ENCODE measurements at places on chromosomes 12 and 14. TPM values are rescaled to one million over a fixed set of nuclear protein-coding genes. Genes with fewer than 3 reads are reported as not detected.

GRCh38 chr12:24780697-24781368 lies 168.1 kb downstream of the BCAT1 start:
- H3K4me1 ChIP-seq: no peaks in the 10 kb centered on the region
- no peaks in the 10 kb centered on the region for H3K36me3 ChIP-seq
- no peaks in the 10 kb centered on the region for H3K27me3 ChIP-seq
- DNase-seq: no peak
- no peak overlapping the region for H3K27ac ChIP-seq
- no peak overlapping the region for H3K4me3 ChIP-seq

DNA sequence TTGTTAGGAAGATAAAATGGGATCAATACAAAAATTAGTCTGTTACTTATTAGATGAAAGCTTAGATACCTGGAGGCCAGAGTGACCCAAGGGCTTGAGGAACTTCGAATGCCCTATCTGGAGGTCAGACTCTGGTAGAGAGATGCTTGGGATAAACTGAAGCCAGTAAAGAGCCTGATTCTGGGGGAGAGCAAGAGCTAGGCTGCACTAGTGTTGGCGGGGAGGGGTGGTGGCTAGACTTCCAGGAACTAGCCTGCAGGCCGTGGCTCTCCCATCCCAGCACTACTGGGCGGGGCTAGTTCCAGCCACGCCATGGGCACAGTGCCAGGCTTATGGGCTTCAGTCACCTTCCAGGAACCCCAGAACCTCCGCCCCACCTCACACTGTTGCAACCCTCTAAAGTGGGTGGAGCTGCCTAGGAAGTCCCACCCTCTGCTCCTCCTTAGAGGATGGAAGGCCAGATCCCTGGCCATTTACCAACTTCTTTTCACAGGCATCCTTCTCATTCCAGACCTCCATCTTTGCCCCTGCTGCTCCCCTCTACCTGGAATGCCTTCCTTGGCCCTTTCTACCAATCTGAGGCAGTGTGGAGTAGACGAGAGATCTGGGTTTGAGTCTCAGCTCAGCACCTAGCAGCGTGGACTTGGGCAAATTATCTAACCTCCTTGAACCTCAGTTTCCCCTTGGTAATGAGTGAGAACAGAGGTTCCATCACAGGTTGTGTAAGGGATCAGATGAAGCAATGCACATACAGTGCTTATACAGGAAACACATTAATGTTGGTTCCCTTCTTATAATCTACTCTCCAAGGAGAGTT lies 6.3 kb upstream of the NFE2 start:
- no peaks in the 10 kb centered on the region for H3K4me1 ChIP-seq
- H3K4me3 ChIP-seq: no peak overlapping the region
- no peaks in the 10 kb centered on the region for H3K36me3 ChIP-seq
- H3K27ac ChIP-seq: no peak overlapping the region

CLEC1B gene
- not detected for polyA plus RNA-seq

FOXN4 gene
- not detected for polyA plus RNA-seq

PTPN21 gene
- 9.2 TPM for polyA plus RNA-seq

GRCh38 chr12:132414634-132415326 lies 75.2 kb upstream of the FBRSL1 start:
- H3K4me1 ChIP-seq: no peaks in the 10 kb centered on the region
- no peaks in the 10 kb centered on the region for H3K27me3 ChIP-seq
- no peak overlapping the region for H3K27ac ChIP-seq
- H3K4me3 ChIP-seq: no peak overlapping the region

- no peak for DNase-seq
- no peaks in the 10 kb centered on the region for H3K36me3 ChIP-seq
- H3K4me3 ChIP-seq: no peak overlapping the region
- H3K27me3 ChIP-seq: no peaks in the 10 kb centered on the region
These were observed 122.7 kb downstream of the C12orf42 start for GRCh38 chr12:103373088-103373523.

GRCh38 chr14:69241577-69241976 lies 18.4 kb upstream of the GALNT16 start:
- H3K4me3 ChIP-seq: no peak overlapping the region
- H3K36me3 ChIP-seq: peaks cover 12% of the 10 kb centered on the region
- no peaks in the 10 kb centered on the region for H3K4me1 ChIP-seq
- no peak overlapping the region for H3K27ac ChIP-seq
- no peak for DNase-seq

DNA sequence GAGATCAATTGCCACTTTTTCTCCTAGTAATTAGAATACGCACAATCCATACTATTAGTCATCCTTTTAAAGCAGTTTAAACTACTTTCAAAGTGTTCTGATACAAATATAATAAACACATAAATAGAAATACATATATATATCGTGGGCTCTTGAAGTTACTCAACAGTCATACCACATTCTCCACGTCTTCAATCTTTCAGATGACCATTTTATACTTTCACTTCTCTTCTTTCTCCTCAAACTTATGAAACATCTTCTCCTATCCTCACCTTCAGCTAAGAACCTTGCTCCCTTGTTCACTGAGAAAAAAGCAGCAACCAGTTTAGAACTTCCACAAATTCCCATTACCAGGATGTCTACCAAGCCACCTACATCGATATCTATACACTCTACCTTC lies 19.2 kb downstream of the CEP290 start:
- no peaks in the 10 kb centered on the region for H3K36me3 ChIP-seq
- DNase-seq: no peak
- H3K27ac ChIP-seq: no peak overlapping the region
- no peaks in the 10 kb centered on the region for H3K27me3 ChIP-seq
- H3K4me1 ChIP-seq: no peaks in the 10 kb centered on the region

CRACR2A gene
- polyA plus RNA-seq: 4.4 TPM

TAMALIN gene
- polyA plus RNA-seq: 50.0 TPM

GRCh38 chr12:120539303-120539702 lies 5.1 kb downstream of the RNF10 start:
- H3K36me3 ChIP-seq: no peaks in the 10 kb centered on the region
- peak overlapping the region; percentile 26 for H3K27ac ChIP-seq
- no peaks in the 10 kb centered on the region for H3K27me3 ChIP-seq
- peaks cover 52% of the 10 kb centered on the region for H3K4me1 ChIP-seq

DNA sequence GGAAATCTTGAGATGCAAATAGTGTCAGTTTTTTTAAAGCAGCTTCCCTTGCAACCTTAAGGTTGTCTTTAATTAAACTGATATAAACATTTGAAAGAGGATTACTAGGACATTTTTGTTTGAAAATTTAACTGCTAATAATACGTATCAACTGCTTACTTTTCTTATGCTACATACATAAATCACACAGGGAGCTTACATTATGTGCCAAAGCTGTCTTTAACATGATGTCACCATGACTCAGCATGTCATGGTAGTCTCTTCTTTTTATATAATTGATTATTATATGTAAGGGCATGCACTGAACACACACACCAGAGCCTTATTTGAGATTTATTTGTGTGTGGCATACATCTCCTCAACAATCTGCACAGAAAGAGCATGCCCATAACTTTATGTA lies 63.0 kb upstream of the PTHLH start:
- no peak overlapping the region for H3K4me3 ChIP-seq
- H3K27me3 ChIP-seq: no peaks in the 10 kb centered on the region
- H3K4me1 ChIP-seq: peaks cover 9% of the 10 kb centered on the region

SERPINA9 gene
- not detected for polyA plus RNA-seq

DNA sequence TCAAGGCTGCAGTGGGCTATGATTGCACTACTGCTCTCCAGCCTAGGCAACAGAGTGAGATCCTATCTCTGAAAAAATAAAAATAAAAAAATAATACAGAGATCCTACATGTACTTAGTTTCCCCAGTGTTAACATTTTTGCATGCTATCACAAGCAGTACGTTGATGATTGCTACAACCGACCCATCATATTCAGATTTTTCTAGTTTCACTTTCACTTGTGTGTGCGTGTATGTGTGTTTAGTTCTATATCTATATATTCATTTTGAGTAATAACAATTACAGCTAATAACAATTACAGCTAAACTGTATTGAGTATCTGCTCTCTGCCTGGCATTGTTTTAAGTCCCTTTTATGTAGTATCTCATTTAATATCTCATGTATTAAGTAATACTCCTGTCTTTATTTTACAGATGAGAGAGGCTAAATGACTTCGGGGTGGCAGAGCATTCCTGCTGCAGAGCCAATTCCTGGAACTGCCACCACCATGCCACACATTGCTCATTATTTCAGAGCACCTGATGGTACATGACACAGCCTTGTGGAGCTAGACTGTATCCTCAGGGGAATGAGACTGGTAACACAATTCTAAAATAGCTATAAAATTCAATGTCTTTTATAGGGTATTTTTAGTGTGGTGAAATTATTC lies 153.1 kb downstream of the BCAT1 start:
- no peaks in the 10 kb centered on the region for H3K36me3 ChIP-seq
- no peaks in the 10 kb centered on the region for H3K27me3 ChIP-seq
- H3K4me3 ChIP-seq: no peak overlapping the region
- H3K27ac ChIP-seq: no peak overlapping the region
- peak; percentile 19 for DNase-seq
- H3K4me1 ChIP-seq: no peaks in the 10 kb centered on the region

CD9 gene
- polyA plus RNA-seq: 943 TPM

DNA sequence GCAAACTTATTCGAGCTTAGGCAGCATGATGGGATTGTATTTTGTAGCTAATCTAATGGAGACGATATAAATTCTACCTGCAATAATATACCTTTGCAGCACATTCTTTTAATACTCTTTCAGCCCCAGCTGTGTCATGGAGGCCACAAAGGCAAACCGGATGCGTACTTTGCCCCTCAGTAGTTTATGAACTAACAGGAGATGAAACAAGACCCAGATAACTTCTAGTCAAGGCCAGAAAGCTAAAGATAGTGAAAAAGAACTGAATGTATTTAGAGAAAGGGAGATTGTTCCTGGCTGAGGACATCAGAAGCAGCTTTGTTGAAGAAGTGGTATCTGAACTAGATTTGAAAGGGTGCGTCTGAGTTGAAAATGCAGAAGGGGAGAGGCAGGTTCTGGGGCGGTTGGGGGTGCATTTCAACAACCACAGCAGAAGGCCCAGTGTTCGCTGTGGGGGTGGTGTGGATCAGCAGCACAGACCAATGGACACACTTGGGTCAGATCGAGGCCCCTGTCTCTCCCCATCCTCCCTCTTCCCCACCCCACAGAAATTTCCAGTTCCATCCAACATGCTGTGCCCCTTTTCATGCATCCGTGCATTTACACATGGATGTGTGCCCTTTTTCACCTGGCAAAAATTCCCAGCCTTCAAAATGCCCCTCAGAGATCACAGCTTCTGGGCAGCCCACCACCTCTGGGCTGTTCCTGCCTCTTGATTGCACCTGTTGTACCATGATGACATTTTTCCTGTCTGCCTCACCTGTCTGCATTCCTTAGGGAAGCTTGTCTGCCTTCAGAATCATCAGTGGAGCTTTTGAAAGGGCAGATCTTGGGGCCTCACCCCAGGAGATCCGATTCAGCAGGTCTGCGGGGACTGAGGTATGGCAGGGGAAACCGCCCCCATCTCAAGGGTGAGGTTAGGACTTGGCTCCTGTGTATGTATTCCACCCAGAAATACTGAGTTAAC lies 2.2 kb downstream of the ZNF839 start:
- H3K4me1 ChIP-seq: peaks cover 16% of the 10 kb centered on the region
- H3K27ac ChIP-seq: no peak overlapping the region
- peaks cover 3% of the 10 kb centered on the region for H3K36me3 ChIP-seq
- H3K4me3 ChIP-seq: no peak overlapping the region
- no peak for DNase-seq

- peaks cover 25% of the 10 kb centered on the region for H3K4me1 ChIP-seq
- no peaks in the 10 kb centered on the region for H3K27me3 ChIP-seq
- H3K36me3 ChIP-seq: no peaks in the 10 kb centered on the region
- no peak for DNase-seq
These were observed 146.8 kb downstream of the TMTC2 start for GRCh38 chr12:82833481-82833880.

- no peaks in the 10 kb centered on the region for H3K4me1 ChIP-seq
- DNase-seq: no peak
- no peaks in the 10 kb centered on the region for H3K36me3 ChIP-seq
- no peaks in the 10 kb centered on the region for H3K27me3 ChIP-seq
These were observed 1.1 kb upstream of the MYH7 start for GRCh38 chr14:23436327-23437132.

DNA sequence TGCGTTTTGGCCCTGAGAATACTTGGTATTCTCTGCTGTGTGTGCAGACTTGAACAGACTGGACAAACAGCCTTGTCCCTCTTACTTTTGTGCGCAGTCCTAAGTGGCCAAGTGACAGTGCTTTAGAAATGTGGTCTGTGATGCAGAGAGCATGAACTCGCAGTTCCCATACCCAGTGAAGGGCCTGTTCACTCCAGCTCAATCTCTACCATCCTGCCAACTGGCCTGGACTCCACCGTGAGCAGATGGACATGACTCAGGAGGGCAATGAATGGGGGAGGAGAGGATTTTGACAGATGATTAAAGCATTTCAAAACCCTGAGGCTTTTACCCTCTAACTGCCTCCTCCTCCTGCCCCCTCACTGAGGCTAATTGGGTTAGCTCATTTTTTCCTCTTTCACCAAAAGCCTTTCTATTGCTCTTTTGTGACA lies 62.5 kb upstream of the PYGL start:
- no peak overlapping the region for H3K4me3 ChIP-seq
- H3K4me1 ChIP-seq: no peaks in the 10 kb centered on the region
- peaks cover 25% of the 10 kb centered on the region for H3K27me3 ChIP-seq
- no peak overlapping the region for H3K27ac ChIP-seq
- H3K36me3 ChIP-seq: no peaks in the 10 kb centered on the region
- no peak for DNase-seq

CCER1 gene
- polyA plus RNA-seq: not detected

DNA sequence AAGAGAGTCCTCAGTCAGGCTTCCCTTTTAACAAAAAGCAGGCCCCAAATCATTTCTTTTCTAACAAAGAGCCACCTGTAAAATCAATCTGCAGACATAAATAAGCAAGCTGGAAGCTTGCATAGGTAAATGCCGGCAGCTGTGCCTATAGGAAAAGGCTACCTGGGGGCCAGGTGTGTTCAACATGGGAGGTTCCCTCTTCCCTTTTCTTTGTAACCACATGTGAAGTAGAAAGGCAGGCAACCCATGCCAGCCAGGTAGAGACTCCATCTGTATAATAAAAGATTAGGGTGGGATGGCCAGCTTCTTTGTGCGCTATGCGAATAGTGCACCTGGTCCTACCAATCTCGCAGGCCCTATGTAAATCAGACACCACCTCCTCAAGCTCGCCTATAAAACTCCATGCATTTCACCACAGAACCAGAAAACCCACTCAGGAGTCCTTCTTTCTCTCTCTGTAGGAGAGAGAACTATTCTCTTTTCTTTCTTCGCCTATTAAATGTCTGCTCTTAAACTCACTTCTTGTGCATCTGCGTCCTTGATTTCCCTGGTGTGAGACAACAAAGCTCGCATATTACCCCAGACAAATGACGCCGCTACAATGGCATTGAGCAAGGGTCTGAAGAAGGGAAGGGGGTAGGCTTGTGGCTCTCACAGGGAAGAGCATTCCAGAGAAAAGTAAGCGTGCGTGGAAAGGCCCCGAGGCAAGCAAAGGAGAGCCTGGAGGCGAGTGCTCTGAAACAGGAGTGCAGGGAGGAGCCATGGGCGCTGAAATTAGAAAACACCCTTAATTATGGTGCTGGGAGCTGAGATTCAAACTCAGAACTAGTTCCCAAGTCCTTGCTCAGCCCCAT lies 67.2 kb downstream of the TTC9 start:
- no peak overlapping the region for H3K27ac ChIP-seq
- H3K36me3 ChIP-seq: no peaks in the 10 kb centered on the region
- peaks cover 3% of the 10 kb centered on the region for H3K27me3 ChIP-seq
- no peak for DNase-seq

Data from endothelial cell of umbilical vein (primary cell).